CD4-positive, alpha-beta T cell treated with Interleukin-4 for 1 hour (primary cell): ENCODE measurements at places on chromosomes 4 and X.
A peak's percentile ranks its signal among the peaks of the same experiment; 100 is the strongest.

DNA sequence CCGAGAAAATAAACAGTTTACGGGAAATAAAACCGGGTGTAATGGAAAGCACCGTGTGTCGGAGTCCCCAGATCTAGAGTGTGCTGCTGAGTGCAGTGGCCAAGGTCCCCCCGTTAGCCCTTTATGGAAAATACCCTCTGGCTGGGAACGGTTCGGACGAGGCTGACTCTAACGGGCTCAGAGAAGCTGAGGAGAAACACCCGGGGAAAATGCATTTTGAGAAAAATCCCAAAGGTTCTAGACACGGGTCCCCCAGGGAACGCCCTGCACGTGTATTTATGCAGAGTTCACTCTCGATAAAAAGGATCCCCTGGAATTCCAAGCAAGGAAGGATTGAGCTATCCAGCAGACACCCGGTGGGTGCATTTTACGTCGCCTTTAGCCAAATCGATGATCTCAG lies 177.2 kb downstream of the CRLF2 start:
- DNase-seq, result no peak

- DNase-seq, result no peak
Measured at GRCh38 chr4:179750374-179750773, 2308.1 kb upstream of the AGA start.

- DNase-seq, result no peak
Measured at GRCh38 chr4:4687935-4688727, 146.3 kb upstream of the STX18 start.

DNA sequence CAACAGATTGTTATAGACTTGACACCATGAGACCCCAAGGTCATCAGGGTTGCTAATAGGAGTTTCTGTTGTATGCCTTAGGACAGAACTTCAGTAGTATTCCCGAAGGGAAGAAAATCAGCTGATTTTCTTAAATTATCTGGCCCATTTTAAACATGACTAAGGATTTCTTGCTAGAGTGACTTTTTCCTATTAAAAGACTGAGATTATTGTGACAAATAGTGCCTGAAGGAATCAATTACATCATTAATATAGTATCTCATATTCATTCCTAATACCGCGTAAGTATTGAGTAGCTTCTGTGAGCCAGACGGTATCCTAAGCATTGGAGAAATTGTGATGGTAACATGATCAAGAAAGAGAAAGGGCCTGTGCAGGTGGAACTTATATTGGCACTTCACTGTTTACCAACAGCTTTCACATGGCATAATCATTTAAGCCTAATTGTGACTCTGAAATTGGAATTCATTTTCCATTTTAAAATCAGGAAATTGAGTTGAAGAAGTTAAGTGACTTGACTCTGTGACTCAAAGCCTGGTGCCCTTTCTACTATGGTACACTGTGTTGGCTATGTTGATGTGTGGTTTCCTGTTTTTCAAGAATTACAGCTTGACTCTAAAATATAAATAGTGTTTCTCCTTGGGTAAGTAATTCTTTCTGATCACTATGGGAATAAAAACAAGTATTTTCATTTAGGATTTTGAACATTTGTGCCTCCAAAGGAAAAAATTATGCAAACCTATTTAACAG lies 4.1 kb downstream of the AFF1 start:
- DNase-seq, result peak; percentile 41

DNA sequence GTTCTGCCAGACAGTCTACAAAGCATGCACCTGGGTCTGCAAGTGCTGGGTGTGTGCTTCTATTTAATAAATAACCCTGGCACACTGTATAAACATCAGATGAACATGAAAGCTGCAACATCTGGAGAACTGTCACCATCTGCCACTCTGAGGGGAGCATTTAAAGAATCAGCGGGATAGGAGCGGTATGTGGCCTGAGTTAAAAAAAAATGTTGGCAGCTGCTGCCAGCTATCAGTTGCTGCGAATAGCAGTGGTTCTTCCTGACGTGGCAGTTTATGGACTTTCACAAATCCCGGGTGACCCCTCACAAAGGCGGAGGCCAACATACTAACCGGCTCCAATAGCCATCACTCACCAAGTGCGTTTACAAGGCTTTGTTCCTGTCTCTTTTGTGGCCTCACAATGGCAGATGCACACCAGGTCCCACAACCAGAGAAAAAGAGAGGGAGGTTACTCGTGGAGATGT lies 95.1 kb downstream of the RASL11B start:
- no peak for DNase-seq

- DNase-seq, result no peak
Measured at GRCh38 chr4:183165376-183165775, 66.3 kb downstream of the WWC2 start.

DNA sequence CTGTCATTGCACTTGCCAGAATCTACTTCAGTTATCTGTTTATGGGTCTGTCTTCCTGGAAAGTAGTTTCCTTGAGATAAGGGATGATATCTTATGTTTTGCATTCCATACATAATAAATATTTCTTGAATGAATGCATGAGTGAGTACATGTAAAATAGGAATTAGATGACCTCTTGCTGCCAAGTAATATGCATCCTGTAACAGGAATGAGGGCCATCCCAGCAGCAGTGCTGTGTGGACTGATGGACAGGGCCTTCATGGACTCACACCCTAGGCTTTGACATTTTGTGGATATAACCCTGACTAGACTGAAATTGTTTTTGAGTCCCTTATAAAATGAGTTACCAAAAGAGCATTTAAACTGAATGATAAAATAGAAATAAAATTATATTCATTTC lies 77.2 kb upstream of the NEIL3 start:
- no peak for DNase-seq

DNA sequence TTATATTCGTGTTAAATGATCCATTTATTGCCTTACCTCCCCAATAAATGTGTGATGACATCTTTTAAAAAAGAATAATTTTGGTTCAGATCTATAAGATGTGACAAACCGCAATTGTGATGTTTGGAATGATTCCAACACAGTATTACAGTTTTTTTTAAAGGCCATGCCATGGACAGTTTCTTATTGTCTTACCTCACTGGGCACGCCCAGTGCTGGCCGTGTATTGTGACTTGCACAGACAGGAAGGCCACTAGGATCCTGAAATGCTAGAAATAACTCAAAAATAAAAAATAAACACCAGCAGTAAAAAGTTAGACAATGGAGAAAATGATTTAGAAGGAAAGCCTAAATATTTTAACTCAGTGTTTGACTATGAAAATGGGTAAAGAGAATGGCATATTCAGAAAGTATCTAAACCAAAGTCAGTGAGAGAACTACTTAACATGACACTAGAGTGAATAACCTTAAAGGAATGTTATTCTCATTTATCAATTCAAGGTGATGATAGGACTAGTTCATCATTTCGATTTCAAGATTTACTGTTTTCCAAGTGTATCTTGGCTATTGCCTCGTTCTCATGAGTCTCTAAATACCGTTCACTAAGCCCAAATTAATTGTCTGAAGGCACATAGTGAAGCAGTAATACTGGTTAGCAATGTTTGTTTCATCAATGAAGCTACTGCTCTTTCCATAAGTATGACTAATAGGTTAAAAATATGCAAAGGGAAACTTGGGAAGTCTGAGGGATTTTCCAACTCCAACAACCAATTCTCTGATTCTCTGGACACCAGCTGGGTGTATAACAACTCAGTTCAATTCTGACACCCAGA lies 46.1 kb upstream of the VEGFC start:
- DNase-seq, result no peak

GRCh38 chr4:123749383-123749782 lies 352.8 kb downstream of the SPRY1 start:
- DNase-seq, result no peak

GRCh38 chr4:126958482-126958881 lies 674.3 kb upstream of the INTU start:
- DNase-seq, result no peak

GRCh38 chr4:140575489-140575888 lies 6.7 kb upstream of the UCP1 start:
- no peak for DNase-seq

GRCh38 chrX:1076871-1077651 lies 135.4 kb downstream of the CRLF2 start:
- DNase-seq, result no peak

DNA sequence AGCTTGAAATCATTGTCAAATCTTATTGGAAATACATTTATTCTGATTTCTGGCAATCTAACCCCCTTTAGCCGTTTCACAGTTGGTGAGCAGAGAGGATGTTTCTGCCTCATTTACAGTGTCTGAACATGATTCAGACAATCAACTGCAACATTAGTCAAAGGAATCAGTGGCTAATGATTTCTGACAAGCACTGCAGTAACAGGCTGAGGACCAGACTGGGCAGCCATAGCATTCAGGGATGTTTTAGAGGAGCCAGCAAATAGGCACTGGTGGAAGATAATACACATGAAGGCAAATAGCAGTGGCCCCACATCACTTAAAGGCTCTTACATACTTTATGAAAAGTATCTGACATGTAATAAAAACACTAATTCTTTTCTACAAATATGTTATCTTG lies 102.8 kb downstream of the TTC29 start:
- no peak for DNase-seq

GRCh38 chr4:40038977-40039376 lies 17.7 kb upstream of the N4BP2 start:
- DNase-seq, result no peak

- DNase-seq, result no peak
Measured at GRCh38 chr4:156295676-156296195, 342.1 kb upstream of the CTSO start.

- DNase-seq, result no peak
Measured at GRCh38 chr4:140239311-140239710, 85.3 kb upstream of the MAML3 start.

GRCh38 chr4:114282937-114283336 lies 303.5 kb upstream of the ARSJ start:
- no peak for DNase-seq

- DNase-seq, result no peak
Measured at GRCh38 chr4:102638621-102639020, 122.1 kb downstream of the MANBA start.

DNA sequence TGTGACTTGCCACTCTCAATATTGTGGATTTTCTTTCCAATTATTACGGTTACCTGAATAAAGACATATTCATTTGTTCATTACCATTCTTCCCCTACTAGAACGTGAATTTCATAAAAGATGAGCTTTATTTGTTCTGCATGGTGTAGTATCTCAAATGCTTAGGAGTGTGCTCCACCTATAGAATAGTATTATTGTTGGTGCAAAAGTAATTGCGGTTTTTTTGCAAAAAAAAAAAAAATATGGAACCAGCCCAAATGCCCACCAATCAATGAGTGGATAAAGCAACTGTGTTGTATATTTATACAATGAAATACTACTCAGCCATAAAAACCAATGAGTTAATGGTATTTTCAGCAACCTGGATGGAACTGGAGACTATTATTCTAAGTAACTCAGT lies 525.5 kb upstream of the PRKX start:
- DNase-seq, result no peak

DNA sequence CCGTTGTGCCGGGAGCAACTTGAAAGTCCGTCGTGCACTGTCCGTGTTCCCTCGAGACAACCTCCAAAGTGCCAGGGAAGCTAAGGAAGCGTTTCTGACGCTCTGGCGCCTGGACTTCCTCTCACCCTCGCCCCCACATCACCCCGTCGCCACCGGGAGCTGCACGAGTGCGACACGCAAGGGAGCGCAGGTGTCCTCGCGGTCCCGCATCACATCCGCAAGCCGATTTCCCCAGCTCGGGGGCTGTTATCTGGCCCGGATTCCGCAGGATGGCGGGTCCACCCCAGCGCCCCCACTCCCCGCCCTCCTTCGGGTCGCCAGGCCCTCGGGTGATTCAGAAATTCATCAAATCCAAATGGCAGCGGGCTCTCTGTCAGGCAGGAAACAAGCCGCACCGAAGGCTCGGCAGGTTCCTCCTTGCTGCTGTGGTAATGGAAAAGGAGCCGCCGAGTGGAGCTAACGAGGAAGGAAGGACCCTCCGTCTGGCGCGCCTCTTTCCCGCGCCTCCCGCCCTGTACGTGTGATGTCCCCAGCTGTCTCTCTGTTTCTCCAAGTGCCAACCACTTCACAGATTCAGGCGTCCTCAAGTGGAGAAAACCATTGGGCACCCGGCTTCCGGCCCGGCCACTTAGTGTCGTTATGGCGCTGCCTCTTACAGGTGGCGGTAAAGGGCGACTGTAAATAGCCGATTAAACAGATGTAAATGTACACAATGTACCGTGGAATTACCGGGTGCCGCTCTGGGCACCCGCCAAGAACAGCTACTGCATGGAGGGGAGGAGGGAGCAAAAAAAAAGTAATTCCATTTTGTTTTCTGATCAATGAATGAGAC lies 921 bp upstream of the SETD7 start:
- peak; percentile 70 for DNase-seq

DNA sequence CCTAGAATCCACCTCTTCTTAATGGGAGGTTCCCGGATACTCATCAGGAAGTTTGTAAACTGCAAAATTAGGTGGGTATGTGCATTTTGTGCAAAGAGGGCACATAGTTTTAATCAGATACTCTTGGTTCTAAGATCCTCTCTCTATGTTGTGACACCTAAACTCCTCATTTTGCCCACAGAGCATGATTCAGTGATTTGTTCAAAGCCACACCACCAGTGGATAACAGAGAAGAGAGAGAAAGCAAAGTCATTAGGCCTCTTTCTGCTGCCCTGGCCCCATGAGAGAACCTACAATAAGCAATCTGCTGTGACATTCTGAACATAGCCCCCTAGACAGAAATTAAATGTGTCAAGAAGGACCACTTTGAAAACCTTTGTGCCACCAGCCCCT lies 72.3 kb upstream of the STIM2 start:
- DNase-seq, result no peak

GRCh38 chrX:114675365-114675764 lies 91.5 kb downstream of the HTR2C start:
- no peak for DNase-seq

GRCh38 chr4:24042094-24042493 lies 152.2 kb upstream of the PPARGC1A start:
- DNase-seq, result no peak

- DNase-seq, result no peak
Measured at GRCh38 chr4:117996891-117997290, 37.4 kb upstream of the NDST3 start.

DNA sequence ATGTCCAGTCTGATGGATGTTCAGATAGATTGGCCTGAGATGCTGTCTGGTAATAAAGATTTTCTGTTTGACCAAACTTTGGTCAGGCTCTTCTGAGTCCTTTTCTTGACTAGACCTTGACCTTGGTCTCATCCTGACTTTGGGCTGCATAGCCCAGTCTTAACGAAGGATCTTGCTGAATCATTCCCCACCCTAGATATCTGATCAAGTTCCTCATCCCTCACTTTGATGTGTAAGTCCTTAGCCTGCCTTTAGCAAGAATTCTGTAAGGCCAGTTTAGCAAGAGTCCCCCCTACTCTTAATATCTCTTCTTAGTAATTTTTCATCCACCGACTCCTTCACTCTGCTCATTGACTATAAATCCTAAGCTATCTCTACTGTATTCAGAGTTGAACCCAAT lies 244.4 kb upstream of the JADE1 start:
- DNase-seq, result no peak

DNA sequence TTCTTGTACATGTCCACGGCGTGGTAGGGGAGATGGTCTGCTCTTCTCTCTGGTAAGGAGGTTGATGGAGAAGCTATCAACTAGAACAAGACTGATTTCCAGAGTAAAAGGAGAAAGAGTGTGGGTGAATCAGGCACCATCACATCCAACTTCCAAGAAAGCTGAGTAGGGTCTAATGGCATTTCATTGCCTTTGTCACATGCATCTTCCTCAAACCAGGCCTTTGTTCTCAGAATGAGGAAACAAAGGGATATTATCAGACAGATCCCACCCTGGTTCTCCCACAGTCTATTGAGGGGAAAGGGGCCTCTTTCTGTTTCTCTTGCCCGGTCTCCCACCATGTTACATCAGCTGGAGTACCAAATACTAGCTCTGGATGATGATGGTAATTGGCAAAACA lies 160.2 kb upstream of the RBPJ start:
- no peak for DNase-seq

GRCh38 chrX:104745152-104745551 lies 179.2 kb downstream of the IL1RAPL2 start:
- no peak for DNase-seq
